ENCODE measurements at places on chromosomes 11 and 22. TPM values are rescaled to one million over a fixed set of nuclear protein-coding genes. Genes with fewer than 3 reads are reported as not detected.

DNA sequence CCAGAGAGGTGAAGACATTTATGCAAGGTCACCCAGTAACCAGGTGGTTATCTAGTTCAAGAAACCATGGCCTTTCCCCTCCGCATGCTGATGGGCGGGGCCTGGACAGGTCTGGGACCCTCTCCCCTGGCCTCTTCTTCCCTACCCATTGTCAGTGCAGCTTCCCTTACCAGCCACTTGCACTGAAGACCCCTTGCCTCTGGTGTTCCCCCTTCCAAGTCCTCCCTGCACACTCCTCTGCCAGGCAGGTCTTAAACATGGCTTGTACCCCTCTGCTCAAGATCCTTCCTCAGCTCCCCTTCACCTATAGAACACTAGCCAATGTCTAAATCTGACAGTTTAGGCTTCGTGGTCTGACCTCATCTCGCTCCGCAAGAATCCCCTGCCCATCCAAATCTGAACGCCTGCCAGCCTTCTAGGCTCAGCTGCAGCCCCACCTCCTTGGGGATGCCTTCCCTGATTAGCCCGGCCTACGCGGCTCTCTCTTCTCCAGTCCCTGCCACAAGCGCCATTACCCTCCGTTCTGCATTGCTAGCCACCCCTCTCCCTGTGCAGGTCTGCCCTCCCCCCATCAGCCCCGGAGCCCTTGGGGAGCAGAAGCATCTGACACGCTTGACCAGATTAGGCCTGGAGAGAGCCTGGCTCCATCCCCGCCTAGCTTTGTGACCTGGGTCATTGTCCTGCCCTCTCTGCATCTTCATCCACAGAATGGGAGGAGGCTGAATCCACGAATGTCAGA, 213.8 kb downstream of the DSCAML1 start:
- no peak for DNase-seq

GRCh38 chr22:17965538-17966402, 58.6 kb downstream of the MICAL3 start:
- no peak for DNase-seq

- DNase-seq, result no peak
Observed at GRCh38 chr11:72789493-72790131, 4.2 kb downstream of the STARD10 start.

- no peak for DNase-seq
Observed at GRCh38 chr11:21464601-21465193, 728.2 kb upstream of the ANO5 start.

DNA sequence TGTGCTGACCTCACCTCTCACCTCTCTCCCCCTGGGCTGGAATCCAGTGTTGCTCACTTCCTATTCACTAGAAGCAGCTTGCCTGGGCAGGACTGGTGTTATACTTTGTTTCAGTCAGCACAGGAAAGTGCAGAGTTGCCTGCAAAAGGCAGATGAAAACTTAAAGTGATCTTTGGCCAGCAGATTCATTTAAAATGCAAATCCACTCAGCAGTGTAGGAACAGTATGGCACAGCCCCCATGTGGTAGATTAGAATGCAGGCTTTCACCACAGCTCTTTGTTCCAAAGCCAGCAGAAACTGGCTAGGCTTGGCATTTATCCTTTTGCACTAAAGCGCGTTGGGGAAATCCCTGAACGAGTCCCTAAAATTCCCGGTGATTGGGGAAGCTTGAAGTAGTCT, 301.2 kb downstream of the OR4C45 start:
- no peak for DNase-seq

The OR52E8 gene
- total RNA-seq, result not detected
